Aorta (tissue), 5 donors: ENCODE measurements at places on chromosomes 11 and 22. TPM values are rescaled to one million over a fixed set of nuclear protein-coding genes. Genes with fewer than 3 reads are reported as not detected.
A peak's percentile ranks its signal among the peaks of the same experiment; 100 is the strongest.

The OR52R1 gene
- total RNA-seq = not detected

DNA sequence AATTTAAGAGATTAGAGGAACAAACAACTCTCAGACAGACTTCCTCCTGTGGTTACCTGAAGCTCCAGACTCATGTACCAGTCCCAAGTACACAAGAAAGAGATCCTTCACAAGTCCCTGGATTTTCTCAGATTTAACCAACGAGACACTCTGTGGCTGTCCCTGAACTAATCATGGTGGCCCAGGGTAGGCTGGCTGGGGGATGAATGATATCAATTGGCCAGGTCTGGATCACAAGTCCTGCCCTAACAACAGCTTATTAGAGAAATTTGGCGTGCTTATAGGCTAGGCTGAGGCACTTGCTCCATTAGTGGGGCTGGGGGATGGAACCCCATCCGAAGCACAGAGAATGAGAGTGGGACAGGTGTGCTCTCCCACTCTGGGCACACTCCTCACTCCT is 22.1 kb downstream of the HEPHL1 start:
- H3K36me3 ChIP-seq = no peaks in the 10 kb centered on the region
- H3K4me3 ChIP-seq = no peak overlapping the region

DNA sequence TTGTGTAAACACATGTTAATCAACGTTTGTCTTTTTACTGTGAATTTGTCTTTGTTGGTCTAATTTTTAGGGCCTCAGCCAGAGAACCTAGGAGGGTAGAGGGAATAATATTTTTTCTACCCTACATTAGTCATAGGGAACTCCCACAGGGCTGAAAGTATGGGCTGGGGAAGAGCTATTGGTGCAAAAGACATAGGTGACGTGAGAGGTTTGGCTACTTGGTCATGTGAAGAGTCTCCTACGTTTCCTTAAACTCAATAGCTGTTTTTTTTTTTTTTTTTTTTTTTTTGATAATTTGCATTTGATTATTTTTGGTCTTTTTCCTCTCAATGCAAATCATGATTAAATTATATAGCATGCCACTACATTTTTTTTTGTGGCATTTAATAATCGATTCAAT is 15.9 kb upstream of the MMP7 start:
- no peaks in the 10 kb centered on the region for H3K4me1 ChIP-seq
- no peak overlapping the region for H3K27ac ChIP-seq
- DNase-seq = no peak
- H3K4me3 ChIP-seq = no peak overlapping the region
- no peaks in the 10 kb centered on the region for H3K27me3 ChIP-seq
- no peaks in the 10 kb centered on the region for H3K36me3 ChIP-seq

GRCh38 chr22:31605851-31606585 is 56.0 kb downstream of the PISD start:
- H3K27me3 ChIP-seq = no peaks in the 10 kb centered on the region
- H3K27ac ChIP-seq = no peak overlapping the region
- no peaks in the 10 kb centered on the region for H3K36me3 ChIP-seq
- H3K4me1 ChIP-seq = no peaks in the 10 kb centered on the region
- H3K4me3 ChIP-seq = no peak overlapping the region
- no peak for DNase-seq

- DNase-seq = no peak
- peak overlapping the region; percentile 18 for H3K27ac ChIP-seq
- H3K4me3 ChIP-seq = no peak overlapping the region
- H3K4me1 ChIP-seq = peaks cover 1% of the 10 kb centered on the region
- H3K36me3 ChIP-seq = no peaks in the 10 kb centered on the region
Measured at GRCh38 chr11:130580372-130580771, 131.9 kb downstream of the ADAMTS15 start.

- H3K36me3 ChIP-seq = no peaks in the 10 kb centered on the region
- no peak overlapping the region for H3K4me3 ChIP-seq
- no peaks in the 10 kb centered on the region for H3K4me1 ChIP-seq
- no peak overlapping the region for H3K27ac ChIP-seq
- no peak for DNase-seq
Measured at GRCh38 chr11:120020981-120021380, 116.9 kb downstream of the TRIM29 start.
